Smooth muscle cell of bladder (primary cell): ENCODE measurements at places on chromosomes 16 and 17. TPM values are rescaled to one million over a fixed set of nuclear protein-coding genes. Genes with fewer than 3 reads are reported as not detected.

Gene ZNF652
- total RNA-seq, result 7.3 and 9.1 TPM in 2 replicates

Gene SLC13A2
- not detected in 2 replicates for total RNA-seq

Gene CDH15
- total RNA-seq, result 0.28 and 0.65 TPM in 2 replicates

Gene KRT24
- not detected in 2 replicates for total RNA-seq

Gene COA3
- total RNA-seq, result 67.3 and 76.7 TPM in 2 replicates

Gene NAGS
- 0.55 and 0.71 TPM in 2 replicates for total RNA-seq

Gene CPNE7
- 3.6 and 4.0 TPM in 2 replicates for total RNA-seq
